ENCODE measurements at places on chromosomes 1 and 21. TPM values are rescaled to one million over a fixed set of nuclear protein-coding genes. Genes with fewer than 3 reads are reported as not detected.

Gene CFAP298
- total RNA-seq, result 22.1 TPM

Gene GPA33
- 0.74 TPM for total RNA-seq

Gene SPRR4
- total RNA-seq, result not detected

Gene CR1L
- not detected for total RNA-seq

Gene CDA
- 16.0 TPM for total RNA-seq

Gene OR2AJ1
- not detected for total RNA-seq

Gene SORT1
- total RNA-seq, result 30.7 TPM
